Activated naive CD4-positive, alpha-beta T cell treated with anti-CD3 and anti-CD28 coated beads, Interleukin-2, amount 10 ng/mL, durations not matched to agents 7 days and 5 days (primary cell): ENCODE measurements at places on chromosomes 2 and 18.

DNA sequence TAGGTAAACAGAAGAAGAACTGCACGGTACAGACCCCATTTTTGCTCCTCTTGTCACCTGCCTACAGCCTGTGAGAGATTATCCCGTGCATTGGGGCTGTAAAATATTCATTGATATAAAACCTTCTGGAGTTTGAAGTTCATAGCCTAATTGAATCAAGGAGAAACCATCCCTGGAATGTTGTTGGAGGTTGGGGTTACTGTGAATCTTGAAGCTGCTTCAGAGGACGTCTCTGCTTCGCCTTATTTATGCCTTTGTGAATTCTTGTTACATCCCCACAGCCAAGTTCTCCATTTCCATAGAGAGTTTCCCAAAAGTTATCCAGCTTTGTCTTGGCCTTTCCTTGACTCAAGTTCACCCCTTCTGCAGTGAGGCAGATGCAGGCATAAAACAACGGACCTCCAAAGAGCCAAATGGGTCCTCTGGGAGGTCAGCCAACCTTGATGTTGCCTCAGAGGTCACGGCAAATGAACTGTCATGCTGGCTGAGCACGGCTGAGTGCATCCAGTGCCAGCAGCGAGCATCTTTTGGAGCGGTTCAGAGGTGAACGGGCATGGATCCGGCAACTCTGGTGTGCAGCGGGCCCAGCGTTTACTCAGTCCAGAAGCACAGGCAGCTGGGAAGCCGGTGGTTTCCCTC, 317.6 kb downstream of the PRKCE start:
- DNase-seq, result no peak
- H3K27me3 ChIP-seq, result peaks cover 10% of the 10 kb centered on the region
- no peak overlapping the region for H3K27ac ChIP-seq
- H3K4me3 ChIP-seq, result no peak overlapping the region
- H3K4me1 ChIP-seq, result peaks cover 9% of the 10 kb centered on the region
- H3K36me3 ChIP-seq, result no peaks in the 10 kb centered on the region

DNA sequence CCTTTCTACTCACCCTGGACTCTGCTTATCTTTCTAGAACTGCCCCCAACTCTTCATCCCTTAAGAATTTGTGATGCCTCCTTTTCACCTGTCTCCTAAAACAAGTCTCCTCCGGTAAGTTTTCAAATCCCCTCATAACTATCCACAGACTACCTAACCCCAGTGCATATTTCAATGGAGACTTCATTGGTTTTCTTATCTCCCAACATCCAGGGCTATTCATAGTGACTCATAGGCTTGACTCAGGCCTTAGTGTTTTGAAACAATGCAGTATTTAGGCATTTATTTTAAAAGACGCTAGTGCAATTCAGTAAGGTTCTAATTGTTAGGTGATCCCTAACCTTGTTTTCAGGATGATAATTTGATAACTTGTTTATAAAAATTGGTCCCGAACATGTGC, 399.2 kb downstream of the CPS1 start:
- DNase-seq, result no peak
- H3K36me3 ChIP-seq, result no peaks in the 10 kb centered on the region
- H3K4me3 ChIP-seq, result no peak overlapping the region

GRCh38 chr2:159925975-159926374, 128.0 kb upstream of the CD302 start:
- H3K4me1 ChIP-seq, result no peaks in the 10 kb centered on the region
- no peak overlapping the region for H3K27ac ChIP-seq
- peaks cover 16% of the 10 kb centered on the region for H3K27me3 ChIP-seq
- no peaks in the 10 kb centered on the region for H3K36me3 ChIP-seq
- DNase-seq, result no peak
- H3K4me3 ChIP-seq, result no peak overlapping the region

GRCh38 chr2:199985625-199986207, 30.3 kb downstream of the MAIP1 start:
- no peaks in the 10 kb centered on the region for H3K36me3 ChIP-seq
- peak overlapping the region; percentile 64 for H3K27ac ChIP-seq
- peaks cover 6% of the 10 kb centered on the region for H3K4me1 ChIP-seq
- peaks cover 3% of the 10 kb centered on the region for H3K27me3 ChIP-seq
- no peak overlapping the region for H3K4me3 ChIP-seq

GRCh38 chr2:120421830-120422175, 75.9 kb downstream of the INHBB start:
- DNase-seq, result no peak
- H3K4me1 ChIP-seq, result no peaks in the 10 kb centered on the region

DNA sequence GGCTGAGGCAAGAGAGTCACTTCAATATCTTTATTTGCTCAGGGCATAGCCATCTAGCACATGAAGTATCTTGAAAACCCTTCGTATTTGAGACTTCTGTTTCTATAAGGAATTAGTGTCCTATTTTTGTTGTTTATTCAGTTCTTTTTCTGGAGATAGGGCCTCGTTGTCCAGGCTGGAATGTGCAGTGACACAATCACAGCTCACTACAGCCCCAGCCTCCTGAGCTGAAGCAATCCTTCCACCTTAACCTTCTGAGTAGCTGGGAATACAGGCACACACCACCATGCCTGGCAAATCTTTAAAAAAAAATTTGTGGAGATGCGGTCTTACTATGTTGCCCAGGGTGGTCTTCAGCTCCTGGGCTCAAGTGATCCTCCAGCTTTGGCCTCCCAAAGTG, 50.6 kb downstream of the PSMD14 start:
- H3K36me3 ChIP-seq, result peaks cover 29% of the 10 kb centered on the region
- H3K4me3 ChIP-seq, result no peak overlapping the region
- no peak overlapping the region for H3K27ac ChIP-seq
- no peak for DNase-seq
- no peaks in the 10 kb centered on the region for H3K4me1 ChIP-seq
- H3K27me3 ChIP-seq, result no peaks in the 10 kb centered on the region

GRCh38 chr2:241894681-241895426, 25.3 kb downstream of the RTP5 start:
- DNase-seq, result no peak
- peaks cover 5% of the 10 kb centered on the region for H3K36me3 ChIP-seq
- no peak overlapping the region for H3K4me3 ChIP-seq
- no peaks in the 10 kb centered on the region for H3K27me3 ChIP-seq

GRCh38 chr2:134234535-134234934, 19.3 kb upstream of the MGAT5 start:
- peaks cover 13% of the 10 kb centered on the region for H3K36me3 ChIP-seq
- no peaks in the 10 kb centered on the region for H3K27me3 ChIP-seq
- no peak for DNase-seq
- H3K27ac ChIP-seq, result peak overlapping the region; percentile 64

DNA sequence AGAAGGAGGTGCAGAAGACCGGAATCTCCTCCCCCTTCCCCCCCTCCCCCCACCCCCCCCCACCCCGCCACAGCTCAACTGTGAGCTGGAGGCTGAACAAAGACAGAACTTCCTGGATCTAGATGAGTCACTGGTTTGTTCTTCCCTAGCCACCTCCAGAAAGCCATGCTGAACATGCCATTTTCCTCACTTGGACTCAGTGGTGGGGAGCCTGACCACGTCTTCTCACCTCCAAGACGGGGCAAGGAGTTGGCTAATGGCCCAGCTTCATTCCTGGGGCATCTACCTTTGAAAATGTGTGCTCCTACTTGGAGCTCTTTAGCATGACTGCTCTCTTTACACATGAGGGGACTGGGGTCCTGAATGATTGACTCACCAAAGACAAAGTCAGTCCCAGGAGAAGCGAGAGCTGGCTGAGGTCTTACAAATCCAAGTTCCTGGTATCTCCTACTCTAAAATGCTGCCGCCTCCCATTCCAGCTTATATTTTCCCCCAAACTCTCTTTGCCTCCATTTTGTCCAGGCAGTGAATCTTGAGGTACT, 22.6 kb upstream of the FZD5 start:
- peaks cover 5% of the 10 kb centered on the region for H3K4me1 ChIP-seq
- H3K36me3 ChIP-seq, result no peaks in the 10 kb centered on the region
- H3K4me3 ChIP-seq, result no peak overlapping the region
- no peak overlapping the region for H3K27ac ChIP-seq
- H3K27me3 ChIP-seq, result peaks cover 12% of the 10 kb centered on the region

DNA sequence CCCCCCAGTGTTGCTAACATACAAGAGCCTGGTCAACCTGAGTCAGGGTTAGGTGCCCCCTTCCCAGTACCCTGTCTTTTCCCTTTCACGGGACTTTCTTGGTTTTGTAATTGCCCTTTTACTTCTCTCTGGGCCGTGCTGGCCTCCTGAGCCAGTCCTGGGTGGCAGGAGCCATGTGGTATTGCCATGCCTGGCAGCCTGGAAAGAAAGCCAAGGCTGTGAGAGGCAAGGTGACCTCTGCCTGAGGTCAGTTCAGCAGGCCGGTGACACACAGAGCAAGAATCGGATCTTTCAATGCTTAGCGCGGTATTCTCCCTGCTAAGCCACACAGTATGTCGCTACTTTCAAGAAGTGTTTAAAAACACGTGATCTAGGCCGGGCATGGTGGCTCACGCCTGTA, 52.3 kb downstream of the C18orf63 start:
- peaks cover 1% of the 10 kb centered on the region for H3K36me3 ChIP-seq
- DNase-seq, result no peak
- no peak overlapping the region for H3K27ac ChIP-seq
- peaks cover 38% of the 10 kb centered on the region for H3K4me1 ChIP-seq
- H3K27me3 ChIP-seq, result peaks cover 34% of the 10 kb centered on the region

DNA sequence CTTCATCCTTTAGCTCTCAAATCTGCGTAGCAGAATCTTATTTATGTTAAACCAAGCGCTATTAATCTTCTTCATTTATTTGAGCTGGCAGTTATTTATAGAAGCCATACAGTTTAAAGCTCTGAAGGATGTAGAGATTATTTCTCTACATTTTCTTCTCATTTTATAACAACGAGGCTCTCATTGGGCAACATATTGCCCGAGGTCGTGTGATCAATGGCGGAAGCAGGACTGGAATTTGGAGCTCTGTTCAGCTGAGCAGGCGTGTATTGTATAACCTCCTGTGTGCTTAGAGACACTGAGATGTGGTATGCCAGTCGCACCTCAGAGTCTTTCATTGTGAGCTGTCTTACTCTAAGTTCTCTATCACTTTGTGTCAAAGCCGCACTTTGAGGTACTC, 17.5 kb upstream of the DRC1 start:
- H3K4me1 ChIP-seq, result peaks cover 3% of the 10 kb centered on the region
- no peaks in the 10 kb centered on the region for H3K27me3 ChIP-seq
- H3K27ac ChIP-seq, result no peak overlapping the region
- no peak for DNase-seq
- H3K4me3 ChIP-seq, result no peak overlapping the region
- H3K36me3 ChIP-seq, result peaks cover 30% of the 10 kb centered on the region

- DNase-seq, result no peak
- no peaks in the 10 kb centered on the region for H3K4me1 ChIP-seq
- H3K4me3 ChIP-seq, result no peak overlapping the region
- H3K27ac ChIP-seq, result no peak overlapping the region
- no peaks in the 10 kb centered on the region for H3K27me3 ChIP-seq
- no peaks in the 10 kb centered on the region for H3K36me3 ChIP-seq
Observed at GRCh38 chr2:210046851-210047500, 44.5 kb downstream of the RPE start.

DNA sequence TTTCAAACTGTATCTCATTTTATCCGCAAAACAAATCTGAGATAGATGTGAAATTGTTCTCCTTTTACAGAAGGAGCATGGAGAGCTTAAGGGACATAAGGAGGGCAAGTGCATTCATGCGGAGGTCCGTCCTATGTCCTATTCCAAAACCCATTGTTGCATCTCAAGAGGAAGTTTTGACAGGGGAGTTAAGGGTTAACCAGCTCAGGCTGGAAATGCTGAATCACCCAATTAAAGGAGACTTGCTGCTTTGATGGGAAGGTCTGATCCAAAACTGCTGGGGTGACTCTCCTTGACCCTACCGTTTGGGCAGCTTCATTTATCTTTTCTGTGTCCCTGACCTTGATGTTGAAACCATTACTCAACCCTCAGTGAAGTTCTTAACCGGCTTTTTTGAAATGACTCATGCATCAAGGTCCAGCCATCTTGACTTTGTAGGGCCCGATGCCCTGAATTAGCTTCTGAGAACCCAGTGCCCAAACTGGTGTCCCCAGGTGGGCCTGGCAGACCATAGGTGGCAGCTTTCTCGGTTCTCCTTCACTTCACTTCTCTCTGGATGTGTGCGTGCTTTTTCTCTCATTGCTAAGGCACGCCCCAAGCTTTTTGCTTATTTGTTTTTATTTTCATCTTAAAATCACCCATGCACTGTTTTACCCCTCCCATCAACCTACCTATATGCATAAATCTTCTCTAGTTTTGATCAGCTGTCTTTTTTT, 15.9 kb upstream of the TXNDC2 start:
- H3K4me1 ChIP-seq, result no peaks in the 10 kb centered on the region
- no peak overlapping the region for H3K27ac ChIP-seq

DNA sequence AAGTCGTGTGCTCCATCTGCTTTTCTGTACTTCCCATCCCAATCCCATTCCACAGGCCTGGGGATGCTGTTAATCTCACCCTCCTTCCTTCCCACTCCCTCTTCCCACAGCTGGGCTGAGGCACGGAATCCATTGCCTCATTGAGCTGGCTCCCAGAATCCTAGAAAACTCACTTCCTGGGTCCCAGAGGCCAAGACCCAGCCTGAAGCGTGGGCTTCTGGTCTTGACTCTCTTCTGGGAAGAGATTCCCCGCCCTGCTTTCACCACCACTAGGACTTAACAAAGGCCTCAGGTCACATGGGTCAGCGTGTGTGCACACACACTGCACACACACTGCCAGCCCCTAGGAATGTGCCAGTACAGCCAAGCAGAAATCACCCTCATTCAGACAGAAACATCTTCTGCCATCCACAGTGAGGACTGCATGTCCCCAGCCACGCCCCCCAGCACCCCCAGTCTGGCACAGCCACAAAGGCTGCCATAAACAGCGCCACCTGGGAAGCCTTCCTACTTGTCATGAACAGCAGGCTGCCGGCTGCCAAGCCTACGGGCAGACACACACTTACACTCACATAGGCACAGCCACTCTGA, 165.8 kb downstream of the TNS1 start:
- H3K36me3 ChIP-seq, result no peaks in the 10 kb centered on the region
- no peak overlapping the region for H3K4me3 ChIP-seq
- H3K4me1 ChIP-seq, result no peaks in the 10 kb centered on the region

- no peak overlapping the region for H3K27ac ChIP-seq
- H3K4me1 ChIP-seq, result no peaks in the 10 kb centered on the region
Observed at GRCh38 chr18:21571772-21572171, 28.7 kb downstream of the ESCO1 start.

- no peak for DNase-seq
- H3K4me3 ChIP-seq, result no peak overlapping the region
- no peak overlapping the region for H3K27ac ChIP-seq
- H3K4me1 ChIP-seq, result no peaks in the 10 kb centered on the region
- H3K36me3 ChIP-seq, result no peaks in the 10 kb centered on the region
Observed at GRCh38 chr2:182506606-182507005, 79.8 kb upstream of the PDE1A start.

GRCh38 chr2:43080571-43081021, 145.8 kb downstream of the ZFP36L2 start:
- peaks cover 10% of the 10 kb centered on the region for H3K4me1 ChIP-seq
- no peaks in the 10 kb centered on the region for H3K36me3 ChIP-seq
- DNase-seq, result no peak
- H3K4me3 ChIP-seq, result no peak overlapping the region
- H3K27me3 ChIP-seq, result peaks cover 18% of the 10 kb centered on the region

GRCh38 chr2:240499309-240500301, 58.2 kb downstream of the ANKMY1 start:
- no peak overlapping the region for H3K27ac ChIP-seq
- H3K36me3 ChIP-seq, result peaks cover 12% of the 10 kb centered on the region
- no peaks in the 10 kb centered on the region for H3K4me1 ChIP-seq
